ENCODE measurements at places on chromosomes 13 and 19. TPM values are rescaled to one million over a fixed set of nuclear protein-coding genes. Genes with fewer than 3 reads are reported as not detected.

The ICAM5 gene
- 0.76 TPM for total RNA-seq

The TGDS gene
- total RNA-seq = 8.3 TPM

The ZNF491 gene
- 2.7 TPM for total RNA-seq

The ELSPBP1 gene
- total RNA-seq = not detected

The ZNF350 gene
- 14.6 TPM for total RNA-seq
